ENCODE measurements at places on chromosomes 2 and 18.

- DNase-seq, result no peak
These were observed 475 bp downstream of the SLC4A1AP start for GRCh38 chr2:27664154-27664574.

DNA sequence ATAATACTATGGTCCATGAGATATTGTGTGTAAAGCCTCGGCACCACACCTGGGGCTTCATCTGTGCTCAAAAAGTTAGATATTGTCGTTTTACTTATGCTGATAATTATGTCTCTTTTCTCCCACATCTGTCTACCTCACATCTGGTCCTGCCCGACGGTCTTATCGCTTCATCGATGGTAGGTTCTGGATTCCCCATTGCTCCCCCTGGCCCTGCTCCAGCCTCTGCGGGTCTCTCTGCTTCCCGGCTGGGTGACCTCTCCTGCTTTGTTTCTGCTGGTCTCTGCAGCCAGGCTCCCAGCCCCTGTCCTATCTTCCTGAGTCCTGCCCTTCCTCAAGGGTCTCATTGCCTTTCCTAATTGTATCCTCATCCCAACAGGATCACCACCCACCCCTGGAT lies 294.2 kb downstream of the NDUFA10 start:
- no peak for DNase-seq

- DNase-seq, result no peak
These were observed 258.5 kb downstream of the RND3 start for GRCh38 chr2:150228936-150229335.

DNA sequence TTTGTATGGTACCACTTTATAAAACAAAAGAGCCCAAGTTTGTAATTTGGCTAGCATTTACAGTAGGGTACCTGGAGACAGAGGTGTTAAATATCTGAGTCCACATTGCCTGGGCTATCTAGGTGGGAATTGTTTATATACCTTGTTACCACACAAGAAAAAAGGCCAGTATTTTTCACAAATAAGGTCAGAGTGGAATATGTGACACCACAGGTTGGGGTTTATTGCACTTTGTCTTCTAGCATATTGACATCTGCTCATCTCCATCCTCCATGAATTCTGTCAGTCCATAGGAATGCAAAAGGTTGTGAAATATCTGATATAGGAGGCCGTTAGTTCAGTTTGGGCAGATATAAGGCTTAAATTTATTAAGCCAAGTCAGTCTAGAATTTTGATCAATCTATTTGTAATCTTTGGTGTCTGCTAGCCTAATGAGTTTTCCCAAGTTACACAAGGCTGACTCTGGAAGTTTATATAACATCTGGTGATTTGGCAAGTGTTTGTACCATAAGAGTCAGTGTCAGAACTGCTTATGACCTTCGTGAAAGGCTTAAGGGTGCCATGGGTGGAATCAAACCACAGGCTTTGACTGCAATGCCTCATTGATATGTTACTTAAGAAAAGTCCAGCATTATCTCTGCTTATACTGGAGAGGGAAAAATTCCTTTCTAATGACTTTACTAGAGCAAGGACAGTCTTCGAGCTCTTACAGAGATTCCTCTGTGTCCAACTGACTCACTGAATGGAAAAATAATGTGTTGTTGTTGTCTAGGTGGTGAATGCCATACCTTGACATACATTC lies 11.3 kb upstream of the DPP4 start:
- no peak for DNase-seq

DNA sequence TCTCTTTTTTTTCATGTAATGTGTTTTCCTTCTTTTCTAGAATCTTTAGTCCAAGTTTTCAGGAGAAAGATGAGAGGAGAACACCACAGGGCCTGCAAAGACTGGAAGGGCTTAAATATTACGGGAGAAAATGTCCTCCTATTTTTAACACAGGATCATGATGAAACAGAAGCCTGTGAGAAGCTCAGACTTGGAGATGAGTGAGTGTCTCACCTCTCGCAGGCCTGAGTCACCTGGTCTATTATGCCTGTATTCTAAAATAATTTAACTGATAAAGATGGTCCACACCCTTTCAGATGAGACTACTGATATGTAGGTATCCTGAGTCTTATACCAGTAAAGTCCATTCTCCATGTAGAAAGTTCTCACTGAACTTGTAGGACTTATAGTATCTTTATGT lies 143.2 kb downstream of the EPHA4 start:
- no peak for DNase-seq

- DNase-seq, result no peak
These were observed 182.5 kb downstream of the PRKCE start for GRCh38 chr2:45833968-45834344.

DNA sequence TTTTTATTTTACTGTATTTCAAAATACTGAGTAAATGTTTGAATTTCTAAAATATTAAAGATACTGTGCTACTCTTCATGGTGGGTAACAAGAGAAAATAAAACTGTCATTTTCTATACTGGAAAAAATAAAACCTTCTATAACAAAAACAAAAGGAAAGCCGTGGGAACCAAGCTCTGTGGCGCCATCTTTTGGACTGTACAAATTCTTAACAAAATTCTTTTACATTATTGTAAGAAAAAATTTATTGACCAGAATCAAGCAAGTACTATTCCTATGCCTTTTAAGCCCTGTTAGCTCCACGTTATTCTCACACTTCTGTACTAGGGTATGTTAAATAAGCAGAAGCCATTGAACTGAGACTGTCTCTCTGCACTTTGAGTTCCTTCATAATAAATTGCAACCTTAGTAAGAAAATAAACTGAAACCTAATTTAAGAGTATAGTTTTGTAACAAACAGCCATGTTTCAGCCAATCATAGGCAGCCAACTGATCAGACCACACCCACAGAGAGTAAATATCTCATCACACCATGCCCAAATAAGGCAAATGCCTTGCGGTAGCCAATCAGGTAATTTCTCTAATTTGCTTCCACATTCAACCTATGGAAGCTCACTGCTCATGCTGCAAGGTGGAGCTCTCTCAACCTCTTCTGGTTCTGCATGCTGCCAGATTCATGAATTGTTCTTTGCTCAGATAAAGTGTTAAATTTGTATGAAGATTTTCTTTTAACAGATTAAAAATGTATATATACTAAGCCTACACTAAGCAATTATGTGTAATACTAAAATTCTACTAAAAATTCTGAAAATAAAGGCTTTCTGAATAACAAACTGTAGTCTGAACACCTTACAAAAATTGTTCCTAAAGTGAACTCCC lies 42.2 kb downstream of the HIBCH start:
- DNase-seq, result no peak
